Stimulated activated CD4-positive, alpha-beta T cell treated with anti-CD3 and anti-CD28 coated beads, TNF-alpha, amount 100 ng/mL, for 48 hours (primary cell): ENCODE measurements at places on chromosomes 12 and 14.

- no peak for DNase-seq
Measured at GRCh38 chr14:51079085-51079484, 15.8 kb downstream of the TRIM9 start.

DNA sequence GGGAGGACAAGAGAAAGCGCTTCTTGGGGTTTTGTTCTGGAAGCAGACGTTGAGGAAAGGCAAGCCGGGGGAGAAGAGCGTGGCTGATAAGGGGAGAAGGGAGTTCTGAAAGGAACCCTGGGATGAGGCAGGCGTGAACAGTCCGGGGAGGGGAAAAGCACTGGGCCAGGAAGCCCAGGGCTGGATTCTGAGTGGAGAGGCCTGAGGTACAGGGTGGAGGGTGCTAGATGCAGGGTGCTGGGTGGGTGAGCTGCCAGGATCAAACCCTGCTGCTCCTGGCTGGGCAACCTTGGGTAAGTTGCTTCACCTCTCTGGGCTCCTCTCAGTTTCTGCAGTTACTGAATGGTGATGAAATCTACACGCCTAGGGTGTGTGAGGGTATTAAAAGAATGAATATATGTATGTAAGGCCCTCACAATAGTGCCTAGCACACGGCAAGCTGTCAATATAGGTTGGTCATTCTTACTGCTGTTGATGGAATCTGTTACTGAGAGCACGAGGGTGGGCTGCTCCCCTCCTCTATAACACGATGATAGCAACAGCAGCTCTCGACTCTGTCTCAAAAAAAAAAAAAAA, 138.5 kb downstream of the RBM19 start:
- DNase-seq = no peak

- no peak for DNase-seq
Measured at GRCh38 chr12:120364487-120364886, 4.5 kb downstream of the MSI1 start.

GRCh38 chr12:104600036-104600712, 143.4 kb downstream of the CHST11 start:
- no peak for DNase-seq

DNA sequence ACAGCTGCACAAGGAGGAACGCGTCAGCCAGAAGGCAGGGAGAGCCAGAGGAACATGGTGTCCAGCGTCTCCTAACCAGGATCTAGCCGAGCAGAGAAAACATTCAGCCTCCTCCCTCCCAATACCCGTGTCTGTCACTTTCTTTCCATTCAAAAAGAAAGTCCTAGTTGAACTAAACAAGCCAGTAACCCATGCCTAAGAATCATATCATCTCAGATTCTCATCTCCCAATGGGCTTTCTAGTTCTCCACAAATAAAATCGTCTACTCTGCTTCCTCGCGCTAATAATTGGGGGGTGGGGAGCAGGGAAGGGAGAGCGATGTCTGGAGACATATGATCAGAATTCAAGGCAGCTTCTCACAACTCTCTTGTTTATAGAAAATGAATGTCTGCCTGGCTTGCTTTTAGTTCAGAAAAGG, 7.4 kb downstream of the NKX2-1 start:
- DNase-seq = no peak

GRCh38 chr14:99534863-99535262, 53.7 kb downstream of the CCNK start:
- no peak for DNase-seq

GRCh38 chr14:69152181-69152901, 578 bp downstream of the DCAF5 start:
- no peak for DNase-seq

- no peak for DNase-seq
Measured at GRCh38 chr12:11743423-11744409, 94.2 kb downstream of the ETV6 start.
